Breast epithelium (tissue), 4 donors: ENCODE measurements at places on chromosomes 6 and 20.
A peak's percentile ranks its signal among the peaks of the same experiment; 100 is the strongest.

- no peaks in the 10 kb centered on the region for H3K4me1 ChIP-seq
- no peaks in the 10 kb centered on the region for H3K27me3 ChIP-seq
- no peak for DNase-seq
- H3K4me3 ChIP-seq = no peak overlapping the region
These were observed 27.9 kb downstream of the HLA-DMB start for GRCh38 chr6:32912951-32913350.

DNA sequence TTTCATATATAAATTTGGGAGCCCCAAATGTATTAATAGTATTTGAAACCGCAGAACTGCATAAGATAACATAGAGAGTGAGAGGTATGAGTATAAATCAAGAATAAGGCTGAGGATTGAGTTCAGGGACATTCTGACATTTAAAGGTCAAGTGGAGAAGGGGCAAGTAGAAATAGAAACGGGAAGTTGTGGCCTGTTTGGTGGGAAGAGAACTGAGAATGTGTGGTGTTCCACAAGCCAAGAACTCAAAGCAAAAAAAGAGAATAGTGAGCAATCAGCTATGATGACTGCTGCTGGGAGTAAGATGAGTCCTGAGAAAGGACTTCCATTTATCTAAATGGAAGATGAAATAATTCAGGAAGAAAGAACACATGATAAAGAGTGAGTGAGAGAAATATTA is 418.4 kb downstream of the CD109 start:
- H3K36me3 ChIP-seq = no peaks in the 10 kb centered on the region
- H3K27ac ChIP-seq = no peak overlapping the region
- H3K27me3 ChIP-seq = no peaks in the 10 kb centered on the region
- no peaks in the 10 kb centered on the region for H3K4me1 ChIP-seq
- H3K4me3 ChIP-seq = no peak overlapping the region
- no peak for DNase-seq

- H3K27me3 ChIP-seq = no peaks in the 10 kb centered on the region
- no peak for DNase-seq
- H3K4me1 ChIP-seq = no peaks in the 10 kb centered on the region
- peak within 1 kb of the TSS; percentile 8 for H3K4me3 ChIP-seq
- no peaks in the 10 kb centered on the region for H3K36me3 ChIP-seq
These were observed at the start of gene FOXA2 for GRCh38 chr20:22584522-22584921. TSS of gene FOXA2 (minus strand) at chr20:22584572. CDS start at chr20:22584278, 294 bp downstream.

GRCh38 chr6:22697306-22697705 is 127.9 kb downstream of the HDGFL1 start:
- no peak overlapping the region for H3K4me3 ChIP-seq
- H3K4me1 ChIP-seq = no peaks in the 10 kb centered on the region
- H3K36me3 ChIP-seq = no peaks in the 10 kb centered on the region

DNA sequence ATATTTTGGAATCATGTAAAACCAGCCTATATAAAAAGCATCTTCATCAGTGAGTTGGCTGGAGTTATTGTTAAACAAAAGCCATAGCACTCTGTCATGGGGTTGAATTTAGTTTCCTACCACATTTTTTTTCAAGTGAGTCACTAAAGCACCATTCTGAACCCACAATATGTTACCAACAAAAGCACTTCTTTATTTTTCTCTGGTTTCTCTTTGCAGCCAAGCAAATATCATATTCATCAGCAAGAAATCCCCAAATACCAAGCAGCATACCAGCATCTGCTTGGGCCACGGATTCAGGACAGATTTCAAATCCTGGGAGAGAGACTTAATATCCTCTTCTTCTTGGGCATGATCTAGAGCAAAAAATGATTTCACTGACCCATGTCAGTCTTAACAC is 441.4 kb downstream of the BCKDHB start:
- no peaks in the 10 kb centered on the region for H3K27me3 ChIP-seq
- no peak overlapping the region for H3K27ac ChIP-seq
- no peaks in the 10 kb centered on the region for H3K4me1 ChIP-seq
- no peaks in the 10 kb centered on the region for H3K36me3 ChIP-seq

GRCh38 chr6:42960243-42961019 is at the start of gene GNMT:
TSS of gene GNMT (plus strand) at chr6:42960754. CDS start at chr6:42960768, 14 bp downstream.
- H3K36me3 ChIP-seq = no peaks in the 10 kb centered on the region
- H3K4me3 ChIP-seq = peak within 1 kb of the TSS; percentile 69
- H3K27ac ChIP-seq = peak within 1 kb of the TSS; percentile 21
- H3K4me1 ChIP-seq = no peaks in the 10 kb centered on the region
- DNase-seq = peak; percentile 58

DNA sequence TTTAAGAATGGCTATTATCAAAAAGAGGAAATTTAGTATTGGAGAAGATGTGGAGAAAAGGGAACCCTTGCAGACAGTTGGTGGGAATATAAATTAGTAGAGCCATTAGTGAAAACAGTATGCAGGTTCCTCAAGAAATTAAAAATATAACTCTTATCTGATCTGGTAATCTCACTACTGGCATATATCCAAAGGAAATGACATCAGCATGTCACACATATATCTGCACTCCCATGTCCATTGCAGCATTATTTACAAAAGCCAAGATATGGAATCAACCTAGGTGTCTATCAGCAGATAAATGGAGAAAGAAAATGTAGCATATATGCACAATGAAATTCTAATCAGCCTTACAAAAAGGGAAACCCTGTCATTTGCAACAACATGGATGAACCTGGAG is 2.6 kb downstream of the SIRPG start:
- no peak overlapping the region for H3K4me3 ChIP-seq
- H3K27ac ChIP-seq = no peak overlapping the region
- H3K27me3 ChIP-seq = peaks cover 10% of the 10 kb centered on the region

DNA sequence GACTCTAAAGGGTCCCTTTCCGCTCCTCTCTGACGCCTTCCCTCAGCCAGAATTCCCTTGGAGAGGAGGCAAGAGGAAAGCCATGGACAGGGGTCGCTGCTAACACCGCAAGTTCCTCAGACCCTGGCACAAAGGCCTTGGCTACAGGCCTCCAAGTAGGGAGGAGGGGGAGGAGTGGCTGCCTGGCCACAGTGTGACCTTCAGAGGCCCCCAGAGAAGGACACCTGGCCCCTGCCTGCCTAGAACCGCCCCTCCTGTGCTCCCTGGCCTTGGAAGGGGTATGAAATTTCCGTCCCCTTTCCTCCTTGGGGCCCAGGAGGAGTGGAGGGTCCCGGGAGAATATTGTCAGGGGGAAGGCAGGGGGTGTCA is 2.7 kb downstream of the VEGFA start:
- DNase-seq = no peak
- H3K4me1 ChIP-seq = no peaks in the 10 kb centered on the region
- no peaks in the 10 kb centered on the region for H3K36me3 ChIP-seq
- no peaks in the 10 kb centered on the region for H3K27me3 ChIP-seq
- peak overlapping the region; percentile 96 for H3K27ac ChIP-seq

DNA sequence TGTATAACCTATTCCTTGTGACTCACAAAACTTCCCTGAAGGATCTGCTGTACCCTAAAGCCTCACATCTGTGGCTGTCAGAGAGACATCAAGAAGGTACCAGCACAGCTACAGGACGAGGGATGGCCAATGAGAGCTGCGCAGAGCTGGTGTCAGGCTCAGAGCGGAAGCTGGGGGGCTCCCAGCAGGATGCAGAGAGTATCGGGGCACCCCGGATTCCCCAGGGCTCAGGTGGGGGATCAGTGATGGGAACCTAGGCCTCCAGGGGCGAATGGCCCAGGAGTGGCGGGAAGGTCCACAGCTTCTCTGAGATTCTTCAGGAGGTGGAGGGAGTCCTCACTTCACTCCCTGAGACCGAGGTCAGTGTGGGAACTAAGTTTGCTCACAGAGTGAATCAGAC is 30.9 kb upstream of the SMOC2 start:
- peak overlapping the region; percentile 63 for H3K27ac ChIP-seq
- no peaks in the 10 kb centered on the region for H3K4me1 ChIP-seq
- no peaks in the 10 kb centered on the region for H3K27me3 ChIP-seq
- no peak for DNase-seq
- no peak overlapping the region for H3K4me3 ChIP-seq
- H3K36me3 ChIP-seq = no peaks in the 10 kb centered on the region

GRCh38 chr6:5219011-5219691 is 41.6 kb downstream of the LYRM4 start:
- peak overlapping the region; percentile 48 for H3K27ac ChIP-seq
- H3K4me1 ChIP-seq = no peaks in the 10 kb centered on the region
- peak overlapping the region; percentile 5 for H3K4me3 ChIP-seq

DNA sequence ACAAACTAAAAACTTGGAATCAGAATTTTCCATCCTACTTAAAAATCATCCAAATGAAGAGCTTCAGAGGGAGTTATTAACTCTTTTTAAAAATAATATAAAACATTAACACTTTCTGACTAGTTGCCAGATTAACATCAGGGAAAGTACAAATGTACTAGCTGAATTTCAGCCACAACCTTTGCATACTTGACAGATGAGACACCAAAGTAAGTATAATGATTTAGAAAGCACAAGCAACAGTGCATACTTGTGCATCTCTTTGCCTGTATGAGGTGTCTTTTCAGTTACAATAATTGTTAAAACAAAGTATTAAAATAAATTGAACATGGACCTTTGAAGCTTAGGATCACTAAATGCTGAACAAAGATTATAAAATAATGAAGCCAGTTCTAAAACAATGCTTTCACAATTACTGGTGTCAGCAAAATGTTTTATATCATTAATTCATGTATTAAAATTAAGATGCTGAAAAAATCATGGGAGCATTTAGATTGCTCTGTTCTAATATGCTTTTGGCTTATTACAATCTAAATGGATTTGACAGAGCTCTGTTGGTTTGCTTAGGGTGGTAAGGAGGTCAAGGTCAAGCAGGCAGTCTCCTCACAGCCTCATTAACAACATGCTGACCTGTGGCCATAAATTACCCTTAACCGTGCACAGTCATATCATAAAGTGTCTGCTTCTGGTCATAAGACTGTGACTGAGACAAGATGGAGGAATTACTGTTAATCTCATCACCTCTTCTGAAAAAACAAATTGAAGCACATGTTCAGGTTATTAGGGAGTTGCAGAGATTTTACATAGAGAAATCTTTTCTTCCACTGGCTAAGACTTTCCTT is 15.1 kb downstream of the RNF217 start:
- no peaks in the 10 kb centered on the region for H3K4me1 ChIP-seq
- no peak overlapping the region for H3K4me3 ChIP-seq
- DNase-seq = no peak

DNA sequence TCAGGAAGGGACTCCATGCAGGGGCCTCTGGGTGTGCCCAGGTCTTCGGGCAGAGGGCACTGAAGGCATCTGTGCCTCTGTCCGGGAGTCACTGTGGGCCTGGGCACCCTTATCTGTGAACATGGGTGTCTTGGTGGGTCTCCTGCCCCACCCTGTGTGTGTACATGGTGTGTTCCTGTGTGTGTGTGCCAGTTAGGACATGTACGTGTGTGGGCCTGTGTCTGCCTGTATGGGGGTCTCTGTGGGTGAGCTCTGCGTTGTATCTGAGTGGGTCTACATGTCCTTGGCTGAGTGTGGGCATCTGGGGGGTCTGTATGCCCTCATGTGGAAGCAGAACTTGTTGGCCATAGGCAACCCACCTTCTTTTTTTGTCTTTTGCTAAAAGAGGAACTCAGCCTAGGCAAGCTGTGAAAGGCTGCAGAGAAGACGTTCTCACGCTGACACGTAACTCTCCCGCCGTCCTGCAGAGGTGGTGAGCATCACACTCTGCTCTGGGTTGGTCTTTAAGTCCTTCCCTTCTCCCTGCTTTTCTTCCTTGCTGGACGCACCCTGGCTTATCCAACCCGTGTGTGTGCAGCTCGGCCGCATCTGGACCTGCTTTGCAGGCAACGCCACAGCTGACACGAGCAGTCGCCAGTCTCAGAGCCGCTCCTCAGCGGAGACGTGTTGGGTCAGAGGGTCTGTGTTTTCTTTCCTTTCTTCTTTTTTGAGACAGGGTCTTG is 532 bp upstream of the NPBWR2 start:
- no peak overlapping the region for H3K4me3 ChIP-seq
- no peaks in the 10 kb centered on the region for H3K4me1 ChIP-seq
- H3K27me3 ChIP-seq = no peaks in the 10 kb centered on the region
- no peak overlapping the region for H3K27ac ChIP-seq
- H3K36me3 ChIP-seq = no peaks in the 10 kb centered on the region
- no peak for DNase-seq
